ENCODE measurements at places on chromosomes 4 and X.

GRCh38 chr4:26458157-26458561, 32.1 kb downstream of the CCKAR start:
- DNase-seq = no peak

GRCh38 chr4:187422655-187423054, 572.9 kb upstream of the ZFP42 start:
- DNase-seq = no peak

DNA sequence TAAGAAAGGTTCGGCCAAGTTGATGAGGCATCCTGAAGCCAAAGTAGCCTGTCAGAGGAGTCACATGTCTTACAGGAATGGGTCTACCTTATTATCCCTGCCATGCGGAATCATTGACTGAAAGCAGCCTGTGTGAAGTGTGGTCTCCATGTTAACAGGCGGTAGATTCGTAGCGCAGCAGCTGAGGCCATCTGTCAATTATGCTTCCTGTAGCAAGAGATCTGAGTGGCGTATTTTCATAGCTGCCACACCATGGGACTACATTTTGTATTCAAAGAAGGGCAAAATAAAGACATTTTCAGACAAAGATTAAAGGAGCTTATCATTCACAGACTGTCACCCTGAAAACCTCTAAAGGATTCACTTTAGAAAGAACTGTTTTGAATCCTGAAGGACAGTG, 11.2 kb upstream of the MED14 start:
- DNase-seq = no peak

GRCh38 chr4:17619416-17620105, 5.1 kb downstream of the MED28 start:
- no peak for DNase-seq

DNA sequence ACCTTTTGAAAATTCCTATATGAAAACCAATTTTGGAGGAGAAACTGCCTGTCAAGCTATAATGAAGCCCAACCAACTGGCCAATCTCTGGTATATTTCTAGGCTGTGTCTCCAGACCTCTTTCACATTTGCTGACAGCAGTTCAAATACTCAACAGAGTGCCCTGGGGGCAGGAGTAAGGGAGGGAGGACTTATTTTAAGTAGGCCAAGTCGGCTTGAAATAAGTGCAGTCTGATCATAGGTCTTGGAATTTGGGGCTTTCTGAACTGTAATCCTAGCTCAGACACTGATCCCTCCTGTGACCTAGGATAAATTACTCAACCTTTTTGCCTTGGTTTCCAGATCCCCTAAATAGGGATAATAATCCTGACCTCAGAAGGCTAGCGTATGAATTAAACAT, 59.4 kb upstream of the SLC7A11 start:
- DNase-seq = no peak

- DNase-seq = no peak
These were observed 44.1 kb upstream of the SEC24B start for GRCh38 chr4:109389369-109390114.

DNA sequence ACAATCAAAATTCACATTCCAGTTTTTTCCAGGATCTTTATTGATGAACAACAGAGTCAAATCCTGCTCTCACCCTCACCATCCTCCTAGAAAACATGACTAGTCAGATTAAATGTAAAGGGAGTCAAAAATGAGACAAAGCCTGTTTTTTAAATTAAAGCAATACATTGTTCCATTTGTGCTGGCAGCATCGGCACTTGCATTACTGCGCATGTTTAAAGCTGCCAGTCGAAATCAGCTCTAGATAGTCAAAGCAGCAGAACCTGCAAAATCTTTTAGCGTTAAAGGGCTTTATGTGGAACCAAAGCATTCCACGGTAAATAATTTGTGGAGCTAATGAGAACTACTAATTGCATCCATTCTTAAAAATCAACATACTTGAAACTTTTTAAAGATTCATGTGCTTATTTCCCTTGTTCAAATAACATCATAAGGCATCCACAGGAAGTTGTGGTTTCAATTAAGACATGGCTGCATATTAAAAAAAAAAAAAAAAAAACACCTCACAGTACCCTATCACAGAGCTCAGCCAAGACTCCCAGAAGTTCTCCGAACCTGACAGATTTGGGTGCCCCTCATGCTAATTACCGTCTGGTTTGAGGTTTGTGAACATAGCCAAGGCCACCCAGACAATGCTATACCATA, 82.2 kb downstream of the SH3KBP1 start:
- DNase-seq = no peak

DNA sequence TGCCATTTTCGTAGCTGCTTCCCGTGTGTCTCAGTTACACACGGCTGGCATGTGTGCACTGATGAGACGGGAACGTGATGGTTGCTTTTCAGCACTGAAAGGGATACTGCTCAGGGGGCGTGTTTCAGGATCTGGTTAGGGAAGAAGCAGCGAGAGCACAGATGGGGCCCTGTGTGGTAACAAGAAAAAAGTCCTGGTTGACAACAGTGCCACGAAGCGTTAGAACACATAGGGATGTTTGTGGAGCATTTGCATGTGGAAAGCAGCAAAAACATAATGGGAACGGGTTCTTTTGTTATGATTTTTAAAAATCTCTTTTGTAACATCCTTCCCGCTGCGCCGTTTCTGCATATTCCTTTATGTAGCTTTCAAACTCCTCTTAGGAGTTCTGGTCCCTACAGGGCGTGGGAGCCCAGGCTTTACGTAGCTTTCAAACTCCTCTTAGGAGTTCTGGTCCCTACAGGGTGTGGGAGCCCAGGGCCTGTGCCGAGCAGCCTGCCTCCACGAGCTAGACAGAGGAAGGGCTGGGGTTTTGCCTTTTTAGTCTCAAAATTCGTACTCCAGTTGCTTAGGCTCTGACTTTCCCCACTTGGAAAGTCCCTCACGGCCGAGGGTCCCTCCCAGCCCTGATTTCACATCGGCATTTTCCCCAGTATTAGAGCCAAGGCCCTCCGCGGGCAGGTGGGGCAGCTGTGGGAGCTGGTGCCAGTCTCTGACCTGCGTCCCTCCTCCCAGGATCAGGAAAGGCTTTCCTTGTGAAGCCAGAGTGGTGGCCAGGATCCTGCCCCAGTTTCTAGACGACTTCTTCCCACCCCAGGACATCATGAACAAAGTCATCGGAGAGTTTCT, 11.0 kb upstream of the MSANTD1 start:
- peak; percentile 28 for DNase-seq

- DNase-seq = peak; percentile 40
These were observed 313.9 kb downstream of the ASMT start for GRCh38 chrX:1928805-1929204.

- no peak for DNase-seq
These were observed 38.9 kb upstream of the TMPRSS11D start for GRCh38 chr4:67922697-67923096.

DNA sequence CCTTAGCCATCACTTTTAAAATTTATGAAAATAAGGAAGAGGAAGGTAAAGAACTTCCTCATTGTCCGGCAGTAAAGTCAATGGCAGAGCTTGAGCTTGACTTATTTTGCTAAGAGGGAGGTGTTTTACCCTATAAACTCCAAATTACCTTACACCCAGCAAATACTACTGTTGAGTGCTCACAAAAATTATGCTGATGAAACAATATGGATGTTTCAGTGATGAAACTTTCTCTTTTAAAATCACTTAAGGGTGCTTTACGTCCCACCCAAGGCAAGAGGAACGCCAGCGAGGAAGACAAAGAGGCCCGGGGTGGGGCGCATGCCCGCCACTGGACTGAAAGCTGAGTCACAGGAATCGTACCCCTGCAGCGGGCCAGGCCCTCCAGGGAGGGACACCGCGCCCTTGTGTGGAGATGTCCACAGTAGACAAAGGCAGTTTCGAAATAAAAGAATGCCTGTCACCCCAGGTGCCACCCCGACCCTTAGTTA, 560 bp upstream of the TMSB4X start:
- no peak for DNase-seq

DNA sequence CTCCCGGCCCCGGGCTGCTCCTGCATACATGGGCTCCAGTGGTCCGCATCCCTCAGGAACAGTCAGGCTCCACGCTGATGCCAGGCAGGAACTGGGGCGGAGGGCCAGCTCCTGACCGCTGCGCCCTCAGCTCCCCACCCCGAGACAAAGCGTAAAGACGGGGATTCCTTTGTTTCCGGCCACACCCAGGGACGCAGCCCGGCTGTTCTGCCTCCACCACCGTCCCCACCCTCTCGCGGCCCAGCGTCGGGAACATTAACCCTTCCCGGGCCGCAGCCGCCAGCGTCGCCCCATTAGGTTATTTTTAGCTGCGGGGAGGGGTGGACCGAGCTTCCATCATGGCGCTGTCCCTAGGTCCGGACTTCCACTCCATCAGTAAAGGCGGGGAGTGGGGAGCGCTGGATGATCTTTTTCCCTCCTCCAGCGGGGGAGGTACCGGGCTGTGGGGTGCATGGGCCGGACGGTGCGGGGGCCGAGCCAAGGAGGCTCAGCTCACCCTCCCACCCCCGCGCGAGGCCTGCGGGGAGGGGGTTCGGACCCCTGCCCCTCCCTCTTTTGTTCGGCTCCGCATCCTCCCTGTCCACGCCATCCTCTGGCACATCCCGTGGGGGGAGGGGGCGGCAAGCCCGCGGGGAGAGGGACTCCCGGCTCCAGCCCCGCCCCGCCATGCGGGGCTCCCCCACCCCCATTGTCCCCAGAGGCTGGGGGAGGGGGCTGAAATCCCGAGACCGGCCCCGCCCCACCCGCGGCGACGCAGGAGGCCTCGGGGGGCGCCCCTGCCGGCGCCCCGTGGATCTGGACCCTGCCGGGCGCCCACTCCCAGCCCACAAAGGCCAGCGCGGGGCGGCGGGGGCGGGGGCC, 5.3 kb downstream of the CRMP1 start:
- no peak for DNase-seq

DNA sequence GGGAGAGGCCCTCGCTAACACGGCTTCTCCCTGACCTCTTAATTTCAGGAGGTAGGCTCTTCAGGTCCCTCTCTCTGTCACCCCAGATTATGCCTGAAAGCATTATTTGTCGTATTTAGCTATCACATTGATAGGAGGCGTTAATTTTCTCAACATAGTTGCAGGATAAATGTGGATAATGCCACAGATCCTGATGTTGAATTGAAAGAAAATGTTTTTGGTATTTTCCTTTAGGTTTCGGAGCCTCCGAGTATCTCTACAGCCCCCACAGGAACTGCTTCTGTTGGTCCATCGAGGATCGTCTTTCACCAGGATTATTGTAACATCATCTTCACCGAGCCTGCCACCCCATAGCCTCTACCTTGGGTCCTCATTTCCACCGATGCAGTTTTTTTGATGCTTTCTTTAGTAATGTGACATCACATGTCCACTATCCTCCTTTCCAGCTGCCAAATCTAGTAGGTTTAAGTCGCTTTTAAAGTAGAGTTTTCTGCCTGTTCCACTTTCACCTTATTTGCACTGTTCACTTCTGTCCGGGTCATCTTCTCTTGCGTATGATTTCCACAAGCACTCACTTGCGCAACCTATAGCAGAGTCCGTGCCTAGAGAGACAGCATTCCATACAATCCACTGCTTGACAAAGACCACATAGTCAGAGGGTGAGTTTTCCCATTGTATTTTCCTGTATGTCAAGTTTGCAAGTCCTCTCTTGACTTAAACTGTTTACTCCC, 665 bp downstream of the TIGD2 start:
- DNase-seq = no peak

- DNase-seq = no peak
These were observed 58.5 kb upstream of the CLCN4 start for GRCh38 chrX:10098270-10098713.

GRCh38 chr4:8914461-8915171, 43.0 kb upstream of the HMX1 start:
- DNase-seq = no peak

DNA sequence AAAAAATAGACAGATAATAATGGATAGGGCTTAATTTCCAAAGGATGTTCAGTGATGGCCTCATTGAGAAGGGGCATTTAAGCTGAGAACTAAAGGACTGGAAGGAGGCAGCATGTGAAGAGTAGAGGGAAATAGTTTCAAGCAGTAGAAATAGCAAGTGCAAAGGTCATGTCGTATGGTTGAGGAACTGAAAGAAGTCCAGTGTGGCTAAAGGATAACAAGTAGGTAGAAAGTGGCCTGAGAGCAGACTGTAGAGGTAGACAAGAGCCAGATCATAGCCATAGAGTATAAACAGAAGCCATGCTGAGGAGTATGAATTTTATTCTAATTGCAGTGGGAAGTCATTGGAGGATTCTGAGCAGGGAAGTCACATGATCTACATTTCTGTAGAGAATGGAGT, 72.3 kb downstream of the GRIA3 start:
- DNase-seq = no peak

DNA sequence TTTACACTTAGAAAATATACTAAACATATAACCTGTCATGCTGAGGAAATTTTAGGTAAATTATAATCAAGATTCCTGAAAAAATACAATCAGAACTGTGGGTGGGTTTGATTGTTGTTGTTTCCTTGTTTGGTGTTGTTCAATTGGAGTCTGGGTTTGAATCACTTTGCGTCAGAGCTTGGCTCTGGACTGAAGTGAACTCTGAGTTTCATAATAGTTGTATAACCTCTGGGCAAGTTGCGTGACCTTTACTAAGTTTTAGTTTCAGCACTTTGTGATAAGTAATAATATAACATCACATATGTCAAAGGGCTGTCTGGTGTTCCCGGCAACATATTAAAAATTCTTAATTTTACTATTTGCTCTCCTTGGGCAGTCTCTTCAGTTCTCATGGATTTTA, 758.1 kb downstream of the RAPGEF2 start:
- DNase-seq = no peak

- no peak for DNase-seq
These were observed 114.7 kb upstream of the WDFY3 start for GRCh38 chr4:85081196-85081595.

DNA sequence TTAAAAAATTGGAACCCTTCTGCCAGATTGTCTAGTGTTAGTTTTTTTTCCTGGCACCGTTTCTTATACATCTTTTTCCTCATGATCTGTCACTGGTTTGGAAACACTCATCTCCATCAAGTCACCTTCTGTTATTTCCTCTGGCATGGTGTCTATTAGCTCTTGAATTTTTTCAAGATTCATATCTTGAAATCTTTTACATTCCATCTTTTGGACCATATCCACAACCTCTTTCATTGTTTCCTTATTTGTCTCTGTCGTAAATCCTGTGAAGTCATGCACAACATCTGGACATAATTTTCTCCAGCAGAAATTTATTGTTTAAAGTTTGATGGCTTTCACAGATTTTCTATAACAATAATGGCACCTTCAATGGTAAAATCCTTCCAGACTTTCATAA, 10.2 kb upstream of the TMEM185A start:
- no peak for DNase-seq

GRCh38 chrX:16963216-16963615, 16.8 kb downstream of the REPS2 start:
- DNase-seq = no peak

- peak; percentile 47 for DNase-seq
These were observed 615.4 kb upstream of the ZFP42 start for GRCh38 chr4:187380181-187380581.

GRCh38 chr4:33107814-33108213, 2387.6 kb downstream of the PCDH7 start:
- no peak for DNase-seq

DNA sequence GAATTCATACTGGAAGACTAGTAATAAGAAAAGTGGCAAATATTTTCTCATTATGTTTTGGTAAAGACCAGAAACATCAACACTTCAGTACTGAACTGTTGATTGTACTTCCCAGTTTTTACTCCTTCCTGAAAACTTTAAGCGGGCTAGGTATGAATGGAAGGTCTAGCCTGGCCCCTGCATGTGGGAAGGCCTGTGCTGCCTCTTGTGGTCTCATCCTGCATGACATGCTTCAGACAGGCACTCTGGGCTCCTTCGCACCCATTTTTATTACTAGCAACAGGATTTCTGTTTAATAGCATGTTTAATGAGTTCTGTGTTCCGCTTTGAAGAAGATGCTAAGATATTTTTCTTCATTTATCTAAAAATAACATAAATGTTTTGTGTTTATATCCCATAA, 279.1 kb downstream of the ANK2 start:
- no peak for DNase-seq
